AG04450 (cell line): ENCODE measurements at places on chromosomes 6 and 20.

- peak; percentile 91 for DNase-seq
These were observed 97.4 kb downstream of the OR2B2 start for GRCh38 chr6:27814665-27815424.

- no peak for DNase-seq
These were observed 84.4 kb downstream of the EYA2 start for GRCh38 chr20:46978951-46979491.

DNA sequence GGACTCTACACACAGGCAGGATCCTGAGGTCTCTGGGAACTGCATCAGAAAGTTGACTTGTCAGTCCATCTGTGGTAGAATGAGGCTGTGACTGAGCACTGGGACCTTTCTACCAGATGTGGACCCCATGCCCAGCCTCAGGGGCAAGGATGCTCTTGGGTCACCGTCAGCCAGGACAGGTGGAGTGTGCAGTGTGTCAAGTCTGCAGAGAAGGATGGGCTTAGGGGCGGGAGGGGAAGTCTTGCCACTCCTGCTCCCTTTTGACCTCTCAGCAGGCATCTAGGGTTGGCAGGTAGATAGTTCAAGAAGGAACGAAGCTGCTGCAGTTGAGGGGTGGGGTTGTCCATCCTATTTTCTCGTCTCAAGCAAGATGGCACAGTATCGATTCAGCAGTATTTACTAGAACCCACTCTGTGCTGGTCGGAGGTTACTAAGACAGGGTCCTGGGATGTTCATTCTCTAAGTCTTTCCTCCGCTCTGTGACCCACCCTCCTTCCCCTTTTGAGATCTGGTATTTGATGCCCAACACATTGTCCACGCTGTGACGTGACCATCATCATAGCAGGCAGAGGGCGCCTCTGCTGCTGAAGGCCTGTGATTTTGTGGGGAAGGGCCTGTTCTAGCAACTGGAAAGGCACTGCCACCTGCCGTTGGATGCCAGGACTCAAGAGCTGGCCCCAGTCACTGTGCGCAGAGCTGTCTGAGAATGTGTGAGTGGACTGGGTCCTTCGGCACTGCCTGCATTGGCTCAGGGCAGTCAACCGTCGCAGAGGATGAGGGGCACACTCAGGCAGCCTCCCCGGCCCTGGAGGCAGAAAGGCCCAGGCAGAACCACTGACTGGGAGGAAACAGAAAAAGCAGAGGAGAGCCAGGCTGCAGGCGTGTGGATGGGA lies 23.2 kb downstream of the RBCK1 start:
- DNase-seq: peak; percentile 23

GRCh38 chr6:37555040-37555781 lies 55.5 kb upstream of the CCDC167 start:
- no peak for DNase-seq

GRCh38 chr20:5592165-5592564 lies 158.0 kb upstream of the SHLD1 start:
- DNase-seq: no peak

GRCh38 chr20:47241345-47241781 lies 115.1 kb downstream of the ZMYND8 start:
- DNase-seq: peak; percentile 97

DNA sequence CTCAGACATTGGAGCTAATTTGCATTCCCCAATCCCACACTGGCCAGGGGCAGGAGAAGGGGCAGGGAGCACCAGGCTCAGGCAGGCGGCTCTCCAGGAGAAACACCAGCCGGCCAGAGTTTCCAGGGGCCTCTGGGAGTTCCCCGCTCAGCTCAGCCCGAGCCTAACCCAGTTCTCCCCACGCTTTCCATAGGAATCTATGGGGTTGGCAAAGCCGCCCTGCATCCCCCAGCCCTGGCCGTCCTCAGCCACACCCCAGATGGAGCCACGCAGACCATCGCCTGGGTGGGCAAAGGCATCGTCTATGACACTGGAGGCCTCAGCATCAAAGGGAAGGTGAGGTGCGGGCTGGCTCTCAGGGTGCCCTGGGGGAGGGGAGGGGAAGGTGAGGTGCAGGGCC lies 8.2 kb downstream of the NPEPL1 start:
- no peak for DNase-seq

DNA sequence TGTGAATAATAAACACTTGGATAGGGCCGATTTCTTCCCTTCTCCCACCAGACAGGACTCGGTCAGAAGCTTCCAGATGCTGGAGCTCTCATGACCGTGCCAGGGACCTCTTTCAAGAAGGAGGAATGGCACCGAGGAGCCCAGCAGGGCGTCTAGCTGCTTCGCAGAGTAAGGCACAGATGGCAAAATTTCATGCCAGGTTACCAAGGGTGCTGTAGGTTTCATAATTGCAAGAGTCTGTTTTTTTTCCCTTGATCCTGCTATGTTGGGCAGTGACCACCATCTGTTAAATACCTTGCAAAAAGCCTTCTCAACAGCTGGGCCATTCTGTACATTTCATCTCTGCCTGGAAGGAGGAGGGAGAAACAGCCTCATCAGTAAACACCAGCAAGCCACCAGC lies 111.8 kb downstream of the EDN3 start:
- DNase-seq: no peak

DNA sequence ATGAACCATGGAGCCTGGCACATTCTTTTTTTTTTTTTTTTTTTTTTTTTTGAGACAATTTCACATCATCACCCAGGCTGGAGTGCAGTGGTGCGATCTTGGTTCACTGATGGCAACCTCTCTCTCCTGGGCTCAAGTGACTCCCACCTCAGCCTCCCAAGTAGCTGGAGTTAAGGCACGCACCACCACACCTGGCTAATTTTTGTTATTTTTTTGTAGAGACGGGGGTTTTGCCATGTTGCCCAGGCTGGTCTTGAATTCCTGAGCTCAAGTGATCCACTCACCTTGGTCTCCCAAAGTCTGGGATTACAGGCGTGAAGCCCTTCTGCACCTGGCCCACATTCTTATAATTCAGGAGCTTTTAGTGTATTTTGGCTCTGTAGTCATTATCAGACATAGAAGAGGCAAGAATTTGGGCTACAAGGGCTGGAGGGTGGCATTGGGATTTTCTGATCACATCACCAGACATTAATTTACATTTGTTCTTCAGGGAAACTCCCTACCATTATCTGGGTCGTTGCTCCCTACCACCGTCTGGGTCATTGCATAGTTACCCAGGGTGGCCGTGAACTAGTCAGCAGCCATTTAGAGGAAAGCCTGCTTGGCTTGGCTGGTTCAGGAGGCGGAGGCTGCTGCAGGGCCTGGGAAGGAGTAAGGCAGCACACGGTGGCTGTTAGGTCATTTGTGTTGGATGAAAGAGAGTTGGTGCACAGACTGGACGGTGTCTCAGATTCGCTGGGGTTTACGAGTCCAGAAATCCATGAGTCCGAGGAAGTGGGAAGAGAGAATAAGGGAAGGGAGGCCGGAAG lies 17.6 kb downstream of the ARID1B start:
- DNase-seq: no peak

GRCh38 chr6:161038229-161039031 lies 46.9 kb downstream of the MAP3K4 start:
- DNase-seq: peak; percentile 70

GRCh38 chr6:164151161-164152120 lies 736.9 kb downstream of the QKI start:
- DNase-seq: no peak

DNA sequence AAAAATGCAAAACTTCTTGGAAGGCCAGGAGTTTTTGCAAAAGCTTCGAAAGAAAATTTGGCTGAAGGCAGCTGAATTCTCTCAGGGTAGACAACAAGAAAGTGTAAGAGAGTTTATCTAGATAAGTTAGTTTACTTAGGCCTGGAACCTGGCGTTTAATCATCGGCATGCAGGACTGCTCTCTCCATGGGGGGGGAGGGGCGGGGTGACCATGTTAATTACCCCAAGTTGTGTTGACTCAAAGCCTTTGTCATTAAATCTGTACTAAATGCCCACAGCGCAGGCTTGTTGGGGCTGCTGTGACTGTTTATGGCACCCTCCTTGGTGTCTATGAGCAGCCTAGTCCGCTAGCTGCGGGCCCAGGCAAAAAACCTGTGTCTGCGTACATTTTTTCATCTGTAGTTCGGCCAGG lies 20.1 kb upstream of the ZNF451 start:
- DNase-seq: no peak

- no peak for DNase-seq
These were observed 103.3 kb downstream of the NCR2 start for GRCh38 chr6:41438746-41439145.

GRCh38 chr6:170441316-170441715 lies 111.8 kb downstream of the PSMB1 start:
- no peak for DNase-seq

DNA sequence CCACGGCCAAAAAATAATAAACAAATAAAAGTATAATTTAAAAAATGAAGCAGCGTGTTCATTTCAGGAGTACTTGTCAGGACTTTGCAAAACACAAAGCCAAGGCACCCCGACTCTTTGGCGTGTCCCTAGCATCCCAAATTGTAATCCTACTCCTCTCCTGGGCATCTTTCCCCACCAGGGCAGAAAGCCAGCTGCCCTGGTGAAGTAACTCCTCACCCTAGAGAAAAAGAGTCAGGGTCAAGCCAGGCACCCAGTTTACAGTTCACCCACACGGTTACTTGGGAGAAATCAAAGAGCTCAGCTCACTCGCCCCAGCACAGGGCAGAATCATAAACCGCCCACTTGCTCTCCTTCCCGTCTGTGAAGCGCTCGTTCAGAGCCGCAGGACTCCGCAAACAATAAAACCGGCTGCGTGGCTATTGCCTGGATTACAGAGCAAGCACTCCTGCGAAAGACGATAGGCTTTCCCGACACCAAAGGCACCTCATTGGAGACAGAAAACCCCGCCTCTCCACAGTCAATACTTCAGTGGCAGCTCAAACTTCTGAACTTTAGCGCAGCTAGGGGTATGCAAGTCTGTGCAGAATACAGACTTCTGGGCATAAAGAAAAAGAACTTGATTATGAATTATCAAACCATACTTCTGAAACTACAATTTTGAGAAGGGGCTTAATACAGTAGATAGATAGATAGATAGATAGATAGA lies 73.0 kb upstream of the NHSL1 start:
- DNase-seq: peak; percentile 85

GRCh38 chr6:7725849-7726415 lies at the start of gene BMP6:
BMP6 (plus strand) TSS chr6:7726099; CDS start chr6:7726956, 857 bp downstream.
- peak; percentile 20 for DNase-seq

DNA sequence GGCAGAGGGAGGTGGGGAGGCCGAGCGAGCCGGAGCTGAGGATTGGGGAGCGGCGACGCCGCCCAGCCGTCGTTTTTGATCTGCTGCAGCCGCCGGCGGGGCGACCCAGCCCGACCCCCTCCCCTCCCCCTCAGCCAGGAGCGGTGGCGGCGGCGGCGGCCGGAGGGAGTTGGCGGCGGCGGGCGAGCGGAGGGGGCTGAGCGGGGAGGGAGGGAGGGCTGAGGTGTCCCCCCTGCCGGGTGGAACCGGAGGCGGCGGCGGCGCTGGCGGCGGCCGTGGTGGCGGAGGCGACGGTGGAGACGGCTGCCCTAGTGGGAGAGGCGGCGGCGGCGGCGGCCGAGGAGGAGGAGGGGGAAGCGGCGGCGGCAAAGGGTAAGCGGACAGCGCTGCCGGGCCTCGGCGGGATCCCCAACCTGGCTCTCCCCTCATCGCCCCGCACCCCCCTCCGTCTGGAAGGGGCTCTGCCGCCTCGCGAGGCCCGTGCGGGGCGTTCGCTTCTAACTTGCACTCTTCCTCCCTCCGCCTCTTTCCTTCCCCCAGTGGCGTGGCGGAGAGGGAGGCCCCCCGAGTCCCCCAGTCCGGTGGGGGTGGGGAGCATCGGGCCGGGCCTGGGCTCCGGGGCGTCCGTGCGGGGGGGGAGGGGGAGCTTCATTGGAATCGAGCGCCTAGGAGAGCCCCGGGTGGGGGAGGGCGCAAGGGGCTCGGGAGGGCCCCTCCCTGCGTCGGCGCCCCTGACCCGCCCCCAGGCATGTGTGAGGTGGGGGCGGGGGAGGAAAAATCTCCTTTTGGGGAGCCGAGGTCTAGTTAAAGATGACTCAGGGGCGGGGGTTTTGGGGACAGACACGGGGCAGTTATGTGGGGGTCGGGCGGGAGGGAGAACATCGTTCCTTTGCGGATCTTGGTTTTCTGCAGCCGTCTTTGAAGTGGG lies at the start of gene TAB2:
Gene TAB2, plus strand, starts transcription at position 69 of the 928 bp plus-strand sequence. CDS start 52,286 bp downstream, outside the sequence.
- no peak for DNase-seq

GRCh38 chr6:84764332-84765049 lies at the start of gene TBX18:
TBX18 (minus strand) TSS chr6:84764598; CDS start chr6:84764181, 417 bp downstream.
- DNase-seq: peak; percentile 53

- no peak for DNase-seq
These were observed 221.8 kb downstream of the KIF16B start for GRCh38 chr20:16351415-16351814.

DNA sequence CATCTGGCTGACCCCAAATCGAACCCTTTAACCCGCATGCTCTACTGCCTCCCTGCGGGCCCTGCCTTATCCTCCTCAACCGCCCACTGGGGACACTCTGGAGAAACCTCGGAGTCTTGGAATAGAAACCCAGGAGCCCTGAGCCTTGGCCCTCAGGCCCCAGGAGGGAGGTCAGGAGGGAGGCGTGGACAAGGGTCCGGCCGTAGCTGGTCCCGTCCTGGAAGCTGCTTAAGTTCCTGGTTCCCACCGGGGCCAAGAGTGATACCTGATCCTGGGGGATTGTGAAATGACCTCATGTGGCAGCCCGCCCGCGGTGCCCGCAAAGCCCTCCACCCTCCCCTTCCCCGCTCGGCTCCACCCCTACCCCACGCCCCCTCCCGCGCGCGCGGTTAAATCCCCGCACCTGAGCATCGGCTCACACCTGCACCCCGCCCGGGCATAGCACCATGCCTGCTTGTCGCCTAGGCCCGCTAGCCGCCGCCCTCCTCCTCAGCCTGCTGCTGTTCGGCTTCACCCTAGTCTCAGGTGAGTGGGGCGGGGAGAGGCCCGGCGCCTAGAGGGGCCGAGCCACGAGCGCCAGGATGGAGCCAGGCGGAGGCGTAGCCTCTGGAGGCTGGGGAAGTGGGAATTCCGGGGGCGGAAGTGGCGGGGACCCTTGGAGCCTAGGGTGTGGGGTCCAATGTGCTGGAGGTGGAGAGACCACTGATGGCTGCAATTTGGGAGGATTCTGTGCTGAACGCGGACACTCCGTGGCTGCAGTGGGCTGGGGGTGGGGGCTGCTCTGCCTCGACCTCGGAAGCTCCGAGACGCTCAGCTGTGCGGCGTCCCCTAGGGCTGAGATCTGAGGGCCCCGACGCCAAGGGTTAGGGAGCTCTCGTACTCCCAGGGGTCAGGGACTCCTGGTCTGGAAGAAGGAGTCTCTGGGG lies at the start of gene WFDC2:
Gene WFDC2, plus strand, starts transcription at position 418 of the 926 bp plus-strand sequence. Its CDS starts 29 bp downstream, at position 447.
- DNase-seq: no peak

DNA sequence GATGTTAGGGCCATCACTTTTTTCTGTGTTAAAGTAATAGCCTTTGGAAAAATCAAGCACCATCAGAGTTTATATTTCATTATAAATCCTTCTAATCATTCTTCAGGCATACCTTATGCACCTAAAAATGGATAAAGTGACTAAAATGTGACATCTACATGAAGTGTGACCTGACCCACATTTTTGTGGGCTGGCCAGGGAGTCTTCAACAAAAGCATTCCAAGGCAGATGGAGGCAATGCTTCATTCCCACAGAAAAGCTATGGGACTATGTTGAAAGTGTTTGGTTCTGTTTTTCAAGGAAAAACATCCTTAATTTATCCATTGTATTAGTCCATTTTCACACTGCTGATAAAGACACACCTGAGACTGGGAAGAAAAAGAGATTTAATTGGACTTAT lies 58.8 kb upstream of the LTV1 start:
- no peak for DNase-seq

GRCh38 chr6:154234019-154234772 lies 122.4 kb downstream of the IPCEF1 start:
- DNase-seq: no peak
